Left colon (tissue), 2 donors: ENCODE measurements at places on chromosomes 1 and 21. TPM values are rescaled to one million over a fixed set of nuclear protein-coding genes. Genes with fewer than 3 reads are reported as not detected.

- no peak for DNase-seq
Measured at GRCh38 chr1:246338546-246338945, 168.5 kb downstream of the SMYD3 start.

DNA sequence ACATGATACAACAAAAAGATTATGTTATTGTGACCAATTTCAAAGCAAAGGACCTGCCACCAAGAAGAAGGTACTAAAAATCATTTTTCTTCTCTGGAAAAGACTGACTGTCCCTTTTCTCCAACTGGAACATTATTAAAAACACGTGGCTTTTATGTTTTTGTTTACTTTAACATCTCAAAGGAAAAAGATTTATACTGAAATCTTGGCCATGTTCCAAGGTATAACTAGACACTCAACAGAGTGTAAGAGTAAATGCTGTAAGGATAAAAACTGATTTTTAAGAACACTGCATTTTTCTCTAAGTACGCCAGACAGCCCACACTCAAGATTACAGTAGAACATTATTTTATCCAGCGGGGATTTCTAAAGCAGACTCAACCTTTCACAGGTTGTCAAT lies 62.1 kb downstream of the BRWD1 start:
- DNase-seq = no peak

- no peak for DNase-seq
Measured at GRCh38 chr1:239952348-239953308, 139.1 kb upstream of the FMN2 start.

- no peak for DNase-seq
Measured at GRCh38 chr1:76939050-76939816, 72.0 kb downstream of the ST6GALNAC5 start.

- DNase-seq = no peak
Measured at GRCh38 chr1:203288400-203288799, 16.9 kb upstream of the BTG2 start.

GRCh38 chr1:220233927-220234326 lies 38.3 kb downstream of the RAB3GAP2 start:
- DNase-seq = no peak

DNA sequence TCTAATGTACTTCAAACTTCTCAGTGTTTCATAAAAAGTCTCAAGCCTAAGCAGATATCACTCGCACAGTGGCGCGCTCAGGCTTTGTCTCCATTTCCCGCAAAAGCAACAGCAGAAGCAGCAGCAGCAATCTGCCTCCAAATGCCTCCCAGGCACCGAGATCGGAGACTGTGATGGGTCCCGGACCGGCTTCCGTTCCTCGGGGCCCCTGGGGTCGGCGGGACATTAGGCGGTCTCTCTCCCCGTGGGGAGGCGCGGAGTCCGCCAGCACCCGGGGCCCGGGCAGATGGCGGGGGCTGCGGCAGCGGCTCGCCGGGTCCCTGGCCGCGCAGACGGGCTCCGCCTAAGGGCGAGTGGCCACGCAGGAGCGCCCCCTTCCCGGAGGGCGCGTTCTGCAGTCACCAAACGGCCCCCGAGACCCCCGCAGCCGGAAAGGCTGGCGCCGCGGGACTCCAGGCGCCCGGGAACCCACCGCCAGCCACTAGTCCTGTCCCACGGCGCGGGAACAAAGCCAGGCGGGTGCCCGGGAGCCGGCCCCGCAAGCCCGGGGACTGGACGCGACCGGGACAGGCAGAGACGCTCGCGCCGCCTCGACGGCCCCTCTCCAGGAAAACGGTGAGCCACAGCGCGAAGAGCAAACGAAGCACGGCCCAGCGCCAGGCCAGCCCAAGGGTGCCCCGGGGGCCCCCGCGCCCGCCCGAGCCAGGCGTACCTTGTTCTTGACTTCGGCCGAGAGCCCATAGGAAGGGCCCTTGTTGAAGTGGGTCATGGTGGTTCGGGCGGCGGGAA lies 590 bp downstream of the CNN3 start:
- no peak for DNase-seq

GRCh38 chr1:2061065-2061778 lies 11.0 kb downstream of the PRKCZ start:
- no peak for DNase-seq

DNA sequence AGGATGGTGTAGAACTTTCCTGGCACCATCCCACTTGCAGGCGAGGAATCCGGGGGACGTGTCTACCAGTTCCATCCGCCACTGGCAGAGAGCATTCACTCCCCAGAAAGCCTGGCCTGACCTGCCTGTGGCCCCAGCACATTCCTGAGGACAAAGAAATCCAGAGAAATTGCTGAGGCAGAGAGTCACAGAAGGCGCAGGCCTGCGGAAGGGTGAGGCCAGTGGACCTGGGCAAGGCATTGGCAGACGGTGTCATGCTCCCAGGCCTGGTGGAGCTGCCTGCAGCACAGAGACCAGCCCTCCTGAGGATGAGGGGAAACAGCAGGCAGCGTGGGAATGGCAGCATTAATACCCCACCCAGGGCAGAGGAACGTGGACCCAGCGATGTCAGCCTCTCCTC lies 81.2 kb upstream of the F3 start:
- DNase-seq = no peak

- no peak for DNase-seq
Measured at GRCh38 chr1:110548381-110548780, 29.4 kb upstream of the KCNA10 start.

DNA sequence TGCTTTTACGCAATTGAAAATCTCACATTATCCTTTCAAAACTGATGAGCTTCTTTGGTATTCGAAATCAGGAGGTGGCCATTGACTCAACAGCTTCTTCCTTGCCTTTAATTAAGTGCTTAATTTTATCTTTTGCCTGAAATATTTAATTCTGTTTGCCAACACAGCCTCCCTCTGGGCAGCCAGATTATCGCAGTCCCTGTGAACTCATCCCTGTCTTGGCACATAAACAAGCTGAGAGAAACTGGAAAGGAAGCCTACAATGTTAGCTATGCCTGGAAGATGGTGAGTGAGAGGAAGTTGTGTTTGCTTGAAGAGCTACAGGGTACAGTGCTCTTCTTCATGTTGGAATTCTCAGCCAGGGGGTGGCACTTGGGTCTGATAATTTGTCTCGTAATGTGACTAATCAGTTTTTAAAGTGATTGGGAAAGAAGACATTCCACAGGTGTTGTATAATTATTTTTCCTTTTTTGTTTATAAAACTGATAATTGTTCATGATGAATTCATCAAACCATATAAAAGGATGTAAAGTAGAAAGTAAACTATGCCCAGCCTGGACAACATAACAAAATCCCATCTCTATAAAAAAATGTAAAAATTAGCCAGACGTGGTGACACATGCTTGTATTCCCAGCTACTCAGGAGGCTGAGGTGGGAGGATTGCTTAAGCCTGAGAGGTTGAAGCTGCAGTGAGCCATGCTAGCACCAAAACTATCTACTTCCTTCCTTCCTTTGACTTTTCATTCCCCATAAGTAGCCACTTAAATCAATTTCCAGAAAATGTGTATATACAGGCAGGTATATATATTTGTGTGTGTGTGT lies 90.1 kb upstream of the RAVER2 start:
- DNase-seq = no peak

GRCh38 chr1:225347123-225347683 lies 80.6 kb downstream of the LBR start:
- no peak for DNase-seq

GRCh38 chr1:199508653-199509052 lies 518.9 kb upstream of the NR5A2 start:
- no peak for DNase-seq

DNA sequence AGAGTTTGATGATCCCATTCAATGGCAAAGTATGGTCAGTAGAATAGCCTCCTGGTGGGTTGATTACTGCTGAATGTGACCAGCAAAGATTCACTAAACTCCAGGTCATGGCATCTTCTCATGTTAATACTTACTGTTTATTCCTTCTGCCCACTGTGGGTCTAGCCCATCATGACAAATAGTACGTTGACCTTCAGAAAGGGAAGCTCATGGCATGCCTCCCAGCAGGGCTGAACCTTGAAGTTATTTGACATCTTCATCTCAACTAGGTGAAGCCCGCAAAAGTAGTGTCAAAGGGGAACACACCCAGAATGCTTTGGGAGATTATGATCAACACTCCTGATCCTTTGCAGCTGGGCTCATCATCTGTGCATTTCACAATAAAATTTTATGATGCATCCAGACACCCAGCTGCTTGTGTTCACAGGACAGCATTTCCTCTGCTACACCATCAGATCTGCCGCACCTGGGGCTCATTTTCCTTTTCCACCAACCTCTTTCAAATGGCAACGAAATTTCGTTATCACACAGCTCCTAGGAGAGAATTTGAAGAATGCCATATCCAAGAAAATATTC lies 49.6 kb downstream of the HLX start:
- DNase-seq = no peak

DNA sequence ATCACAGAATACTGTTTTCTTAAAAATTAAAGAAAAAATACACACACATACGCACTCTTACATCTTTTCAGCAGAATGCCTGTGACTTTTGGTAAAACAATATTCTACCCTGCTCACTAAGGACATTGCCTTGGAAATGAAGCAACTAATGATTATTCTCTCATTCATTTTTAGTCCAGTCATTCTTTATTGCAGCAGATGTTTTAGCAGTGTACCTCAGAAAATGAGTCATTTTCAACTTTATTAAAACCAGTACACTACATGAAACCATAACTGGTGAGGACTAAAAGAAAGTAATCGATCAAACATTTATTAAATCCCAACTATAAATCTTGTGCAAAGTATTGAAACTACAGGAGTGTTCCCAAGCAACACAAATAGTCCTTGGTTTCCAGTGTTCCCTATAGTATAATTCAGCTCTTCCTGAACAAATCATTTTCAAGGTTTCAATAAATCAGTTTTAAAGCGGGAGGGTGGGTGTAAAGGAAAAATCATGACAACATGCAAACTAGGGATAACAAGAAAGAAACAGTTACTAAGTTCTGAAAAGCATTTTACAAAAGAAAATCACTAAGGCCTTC lies 114.2 kb downstream of the ADGRL4 start:
- DNase-seq = no peak

DNA sequence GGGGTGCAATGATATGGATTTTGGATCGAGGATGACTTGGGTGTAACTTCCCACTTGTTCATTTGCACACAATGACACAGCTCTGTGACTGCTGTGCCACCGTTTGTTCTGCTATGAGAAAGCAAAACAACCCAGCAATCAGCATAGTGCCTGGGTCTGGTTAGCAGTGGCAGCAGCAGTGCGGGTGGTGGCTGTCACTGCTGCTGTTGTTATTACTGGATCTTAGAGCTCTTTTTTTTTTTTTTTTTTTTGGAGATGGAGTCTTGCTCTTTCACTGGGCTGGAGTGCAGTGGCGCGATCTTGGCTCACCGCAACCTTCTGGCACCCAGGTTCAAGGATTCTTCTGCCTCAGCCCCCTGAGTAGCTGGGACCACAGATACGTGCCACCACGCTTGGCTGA lies 56.9 kb downstream of the TBCE start:
- no peak for DNase-seq

DNA sequence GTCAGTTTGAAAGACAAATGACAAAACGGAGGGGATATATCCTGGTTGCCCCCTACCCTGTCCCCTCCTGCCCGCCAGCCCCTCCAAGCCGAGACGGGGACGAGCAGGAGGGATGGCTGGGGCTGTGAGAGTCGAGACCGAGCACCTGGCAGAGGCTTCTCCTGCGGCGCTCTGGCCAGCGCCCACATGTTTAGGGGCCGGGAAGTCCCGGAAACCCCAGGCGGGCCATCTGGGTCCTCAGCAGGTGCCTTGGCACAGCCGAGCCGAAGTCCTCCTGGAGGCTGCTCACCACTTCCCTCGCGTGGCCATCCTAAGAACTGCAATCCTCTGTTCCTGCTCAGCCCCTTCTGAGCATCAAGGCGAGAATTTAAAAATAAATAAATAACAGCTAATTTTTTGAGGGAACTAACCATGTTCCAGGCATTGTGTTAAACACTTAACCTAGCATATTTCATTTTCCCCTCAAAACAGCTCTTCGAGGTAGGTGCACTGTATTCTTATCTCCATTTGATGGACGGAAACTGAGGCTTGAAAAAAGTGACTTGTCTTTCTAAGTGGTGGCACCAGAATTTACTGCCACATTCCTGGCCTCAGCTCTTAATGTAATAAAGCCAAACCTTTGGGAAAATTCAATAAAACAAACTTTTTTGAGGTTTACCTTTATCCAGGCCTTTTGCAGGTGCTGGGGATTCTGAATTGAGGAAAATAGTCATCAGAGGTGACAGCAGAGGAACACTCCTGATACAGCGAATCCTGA lies 3.5 kb upstream of the RIMS3 start:
- peak; percentile 88 for DNase-seq

DNA sequence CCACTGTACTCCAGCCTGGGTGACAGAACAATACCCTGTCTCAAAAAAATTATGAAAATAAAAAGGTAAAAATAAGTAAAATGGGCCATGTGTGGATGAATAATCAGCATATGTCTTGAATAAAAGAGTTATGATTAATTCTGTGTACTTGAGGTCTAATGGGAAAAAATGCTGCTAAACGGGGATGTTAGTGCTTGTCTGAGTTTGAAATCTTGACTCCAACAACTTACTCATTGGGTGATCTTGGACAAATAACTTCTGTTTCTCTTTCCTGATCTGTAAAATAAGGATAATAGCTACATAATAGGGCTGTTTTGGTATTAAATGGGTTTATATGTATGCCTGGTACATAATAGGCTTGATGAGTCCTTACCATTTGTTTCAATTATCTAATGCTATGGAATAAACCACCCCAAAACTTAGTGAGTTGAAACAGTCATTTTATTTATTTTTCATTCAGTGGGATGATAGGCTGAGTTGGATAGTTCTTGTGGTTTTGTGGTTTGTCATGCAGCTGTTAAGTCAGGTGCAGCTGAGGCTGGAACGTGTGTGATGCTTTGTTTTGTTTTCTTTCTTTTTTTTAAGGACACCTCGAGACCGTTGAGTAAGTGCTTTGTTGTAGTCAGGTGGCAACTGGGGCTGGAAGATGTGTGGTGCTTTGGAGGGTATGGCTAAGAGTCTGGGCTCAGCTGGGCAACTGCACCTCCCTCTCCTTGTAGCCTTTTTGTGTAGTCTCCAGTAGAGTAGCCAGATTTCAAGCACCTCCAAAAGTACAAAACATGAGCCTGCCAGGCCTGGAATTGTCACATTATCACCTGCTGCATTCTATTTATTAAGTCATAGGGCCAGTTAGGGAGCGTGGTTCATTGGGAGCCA lies 4.9 kb downstream of the MDM4 start:
- no peak for DNase-seq

GRCh38 chr1:57637155-57637554 lies 213.3 kb upstream of the DAB1 start:
- DNase-seq = no peak

DNA sequence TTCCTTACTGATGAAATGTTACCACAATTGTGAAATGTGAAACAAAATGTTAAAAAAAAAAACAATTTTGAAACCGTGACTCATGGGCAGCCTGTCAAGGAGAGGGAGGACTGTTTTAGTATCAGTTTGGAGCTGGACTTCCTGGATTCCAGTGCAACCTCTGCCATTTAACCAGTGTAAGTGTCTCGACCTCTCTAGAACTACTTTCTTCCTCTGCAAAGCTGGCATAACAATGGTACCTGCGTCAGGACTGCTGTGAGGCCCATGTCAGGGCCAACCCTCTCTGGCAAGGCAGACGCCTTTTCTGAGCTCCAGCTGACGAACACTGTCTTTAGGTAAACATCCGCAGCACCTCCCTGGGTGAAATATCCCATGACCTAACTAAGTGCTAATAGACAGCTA lies 20.9 kb downstream of the URB1 start:
- no peak for DNase-seq

CRYBG2 gene
- 21.5 TPM for total RNA-seq

WNT4 gene
- 3.1 TPM for total RNA-seq

TACSTD2 gene
- total RNA-seq = 0.37 TPM

KLHDC9 gene
- total RNA-seq = 10.1 TPM

CNR2 gene
- total RNA-seq = 0.09 TPM

CGN gene
- total RNA-seq = 188 TPM
